ENCODE measurements at places on chromosomes 13 and 19.

GRCh38 chr19:3443840-3444694 is 36.3 kb downstream of the SMIM24 start:
- DNase-seq = no peak

DNA sequence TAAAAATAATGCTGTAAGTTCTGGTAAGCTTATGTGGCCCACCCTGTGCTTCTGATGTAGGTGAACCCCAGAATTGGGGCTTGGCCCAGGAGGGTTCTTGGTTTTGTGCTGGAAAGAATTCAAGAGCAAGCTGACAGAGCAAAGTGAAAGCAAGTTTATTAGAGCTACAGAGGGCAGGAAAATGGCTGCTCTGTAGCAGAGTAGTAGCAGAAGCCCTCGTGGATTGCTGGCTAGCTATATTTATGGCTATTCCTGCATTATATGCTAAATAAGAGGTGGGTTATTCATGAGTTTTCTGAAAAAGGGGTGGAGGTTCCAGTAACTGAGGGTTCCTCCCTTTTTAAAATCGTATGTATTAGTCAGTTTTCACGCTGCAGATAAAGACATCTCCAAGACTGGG is 20.6 kb upstream of the ZNF599 start:
- DNase-seq = no peak

DNA sequence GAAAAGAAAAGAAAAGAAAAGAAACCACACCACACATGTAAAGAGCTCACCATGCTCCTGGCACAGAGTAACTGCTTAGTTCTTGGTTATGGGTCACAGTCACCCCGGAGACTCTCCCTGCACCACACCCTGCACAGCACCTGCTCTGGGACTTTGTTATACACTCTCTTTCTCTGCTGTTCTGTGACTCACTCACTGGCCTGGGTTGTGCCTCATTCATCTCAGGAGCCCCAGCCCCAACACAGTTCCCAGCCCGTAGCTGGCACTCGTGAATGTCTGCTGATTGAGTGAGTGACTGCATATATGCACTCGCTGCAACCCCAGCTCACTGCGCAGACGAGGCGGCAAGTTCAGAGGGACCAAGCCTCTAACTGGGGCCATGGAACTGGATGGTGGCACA is 22.9 kb upstream of the ZNF507 start:
- DNase-seq = no peak

DNA sequence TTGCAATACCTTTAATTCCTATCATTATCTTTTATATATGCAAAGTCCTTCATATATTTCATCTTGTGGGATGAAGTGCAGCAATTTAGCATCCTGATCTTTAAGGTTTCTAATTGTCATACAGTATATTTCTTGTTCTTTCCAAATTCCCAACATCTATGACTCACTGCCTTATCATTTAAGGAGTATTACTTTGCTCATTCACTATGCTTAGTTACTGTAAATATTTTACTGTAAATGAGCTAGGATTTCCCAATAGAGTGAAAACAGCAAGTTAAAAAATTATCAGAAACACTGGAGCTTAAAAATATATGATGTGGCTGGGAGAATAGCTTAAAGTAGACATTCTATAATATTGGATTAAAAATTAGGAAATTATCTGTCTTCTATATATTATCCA is 69.9 kb downstream of the SLITRK6 start:
- DNase-seq = no peak

- DNase-seq = no peak
Measured at GRCh38 chr13:99971576-99972189, at the start of gene ZIC5. ZIC5 (minus strand) TSS chr13:99971767; CDS start chr13:99971603, 164 bp downstream.

- no peak for DNase-seq
Measured at GRCh38 chr13:99055735-99056134, 77.9 kb upstream of the DOCK9 start.

GRCh38 chr13:110407021-110407420 is 99.9 kb downstream of the COL4A2 start:
- no peak for DNase-seq

GRCh38 chr19:11356074-11356397 is 804 bp downstream of the PLPPR2 start:
- DNase-seq = no peak

- DNase-seq = no peak
Measured at GRCh38 chr19:6270076-6270745, 9.6 kb downstream of the MLLT1 start.

GRCh38 chr19:34269968-34270621 is 15.7 kb downstream of the GARRE1 start:
- DNase-seq = peak; percentile 24

DNA sequence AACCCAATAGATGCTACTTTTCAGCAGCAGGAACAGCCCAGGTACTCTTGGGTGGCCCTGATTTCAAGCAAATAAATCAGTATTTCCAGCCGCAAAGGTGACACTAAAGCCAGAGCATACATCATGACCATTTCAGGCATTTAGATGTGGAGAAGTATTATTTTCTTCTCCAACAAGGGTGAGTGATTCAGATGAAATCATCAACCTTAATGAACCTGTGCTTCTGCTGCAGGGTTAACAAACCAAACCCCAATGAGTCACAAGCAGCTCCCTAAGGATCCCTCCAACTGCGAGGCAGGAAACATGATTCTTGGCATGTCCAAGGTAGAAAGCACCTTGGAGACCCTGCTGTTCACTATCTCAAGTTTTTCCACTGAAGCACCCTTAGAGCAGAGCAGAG is 32.7 kb downstream of the MBNL2 start:
- no peak for DNase-seq

Measured in GM04504 (cell line).